ENCODE measurements at places on chromosomes 7 and 10. TPM values are rescaled to one million over a fixed set of nuclear protein-coding genes. Genes with fewer than 3 reads are reported as not detected.

- no peak for DNase-seq
Measured at GRCh38 chr7:2632733-2633537, 1.1 kb downstream of the TTYH3 start.

DNA sequence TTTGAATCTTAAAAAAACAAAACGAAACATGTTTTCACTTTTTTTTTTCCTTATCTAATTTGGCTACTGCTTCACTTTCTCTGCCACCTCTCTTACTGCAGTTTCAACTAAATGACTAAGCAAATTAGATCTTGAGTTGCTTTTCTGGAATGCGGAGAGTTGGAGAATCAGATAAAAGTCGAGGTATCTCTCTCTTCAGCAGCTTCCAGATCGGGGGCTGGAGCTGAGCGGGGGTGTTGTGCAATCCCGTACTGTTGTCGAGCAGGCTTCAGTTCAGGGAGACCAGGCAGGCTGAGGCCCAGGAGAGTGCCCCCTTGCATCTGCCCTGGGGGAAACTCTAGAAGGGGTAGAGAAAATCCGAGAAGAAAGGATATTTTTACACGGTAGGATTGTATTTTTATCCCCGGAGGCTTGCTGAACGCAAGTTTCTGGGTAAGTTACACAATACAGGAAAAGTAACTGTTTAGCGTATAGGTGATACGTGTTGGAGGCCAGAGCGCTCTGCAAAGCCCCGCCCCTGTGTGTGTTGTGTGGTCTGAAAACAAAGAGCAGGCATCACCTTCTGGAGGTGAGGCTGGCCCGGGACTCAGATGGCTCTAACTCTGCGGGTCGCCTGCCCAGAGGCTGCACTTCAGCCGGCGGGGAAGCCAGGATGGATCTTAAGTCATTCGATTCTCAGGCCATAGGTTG lies 116.6 kb downstream of the KLF6 start:
- DNase-seq, result peak; percentile 27

GRCh38 chr7:23403970-23404369 lies 66.3 kb downstream of the IGF2BP3 start:
- no peak for DNase-seq

DNA sequence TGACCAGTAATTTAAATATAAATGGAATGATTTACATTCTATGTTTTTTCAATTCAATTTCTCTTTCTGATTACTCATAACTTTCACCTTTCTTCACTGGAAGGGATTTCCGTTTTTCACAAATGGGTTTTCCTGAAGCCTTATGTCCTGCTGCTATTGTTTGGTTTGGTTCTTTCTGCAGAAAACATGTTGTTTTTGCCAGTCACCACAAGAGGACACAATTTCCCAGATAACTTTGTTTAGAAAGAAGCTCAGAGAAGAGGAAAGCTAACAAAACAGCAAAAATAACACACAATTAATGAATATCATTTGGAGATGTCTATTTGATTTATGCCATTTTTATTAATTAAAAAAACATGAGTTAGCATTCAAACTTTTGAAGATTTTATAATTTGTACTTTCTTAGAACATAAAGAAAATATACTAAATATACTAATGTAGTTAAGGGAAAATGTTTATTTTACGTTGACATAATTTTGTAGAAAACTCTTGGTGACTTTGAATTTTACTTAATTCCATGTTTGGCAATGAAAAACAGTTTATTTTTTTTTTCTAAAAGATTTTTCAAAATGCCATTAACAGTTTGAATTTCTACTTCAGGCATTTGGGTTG lies 4.6 kb upstream of the TWIST1 start:
- DNase-seq, result peak; percentile 53

GRCh38 chr7:139972029-139972428 lies 90.7 kb downstream of the PARP12 start:
- no peak for DNase-seq

DNA sequence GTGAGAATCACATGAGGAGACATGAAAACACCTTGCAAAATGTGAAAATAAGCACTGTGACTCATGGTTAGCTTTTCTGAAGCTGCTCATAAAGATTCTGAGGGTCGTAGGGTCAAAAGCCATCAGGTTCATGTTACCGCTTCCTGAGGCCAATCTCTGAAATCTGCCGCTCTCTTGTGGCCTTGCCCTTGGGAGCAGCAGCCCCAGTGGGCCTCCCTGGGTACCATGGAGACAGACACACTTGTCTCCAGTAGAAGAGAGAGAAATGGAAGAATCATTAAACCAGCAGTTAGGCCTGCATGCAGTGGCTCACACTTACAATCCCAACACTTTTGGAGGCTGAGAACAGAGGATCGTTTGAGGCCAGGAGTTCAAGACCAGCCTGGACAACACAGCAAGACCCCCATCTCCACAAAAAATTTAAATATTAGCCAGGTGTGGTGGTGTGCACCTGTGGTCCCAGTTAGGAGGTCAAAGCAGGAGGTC lies 42.8 kb downstream of the NIPSNAP2 start:
- no peak for DNase-seq

DNA sequence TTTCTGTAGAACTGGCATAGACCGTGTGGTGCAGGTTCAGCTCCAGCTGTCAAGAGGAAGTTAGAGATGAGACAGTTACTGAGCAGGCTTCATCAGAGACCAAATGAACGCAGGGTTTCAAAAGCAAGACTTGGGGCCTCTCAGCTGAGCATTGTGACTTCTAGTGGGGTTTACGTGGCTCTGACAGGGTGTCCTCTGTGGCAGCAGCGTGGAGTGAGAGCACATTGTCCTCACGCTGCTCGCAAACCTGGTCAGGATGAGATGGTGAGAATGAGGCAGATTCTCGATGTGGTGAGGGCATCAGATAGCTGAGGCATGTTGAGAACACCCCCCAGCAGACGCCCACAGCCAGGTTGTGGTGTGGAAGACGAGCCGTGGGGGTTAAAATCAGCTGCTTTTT lies 126.0 kb downstream of the DNAJB6 start:
- DNase-seq, result no peak

DNA sequence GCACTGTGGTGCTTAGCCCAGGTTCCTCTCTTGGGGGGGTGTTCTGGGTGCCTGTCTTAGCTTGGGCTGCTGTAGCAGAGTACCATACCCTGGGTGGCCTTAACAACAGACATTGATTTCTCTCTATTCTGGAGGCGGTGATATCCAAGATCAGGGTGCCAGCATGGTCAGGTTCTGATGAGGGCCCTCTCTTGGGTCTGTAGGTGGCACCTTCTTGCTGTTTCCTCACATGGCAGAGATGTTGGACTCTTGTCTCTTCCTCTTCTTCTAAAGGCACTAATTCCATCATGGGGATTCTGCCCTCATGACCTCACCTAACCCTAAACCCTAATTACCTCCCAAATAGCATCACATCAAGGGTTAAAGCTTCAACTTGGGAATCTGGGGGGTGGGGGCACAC lies 19.9 kb upstream of the CRHR2 start:
- no peak for DNase-seq

GRCh38 chr7:101673951-101674350 lies 44.9 kb upstream of the MYL10 start:
- DNase-seq, result no peak

DNA sequence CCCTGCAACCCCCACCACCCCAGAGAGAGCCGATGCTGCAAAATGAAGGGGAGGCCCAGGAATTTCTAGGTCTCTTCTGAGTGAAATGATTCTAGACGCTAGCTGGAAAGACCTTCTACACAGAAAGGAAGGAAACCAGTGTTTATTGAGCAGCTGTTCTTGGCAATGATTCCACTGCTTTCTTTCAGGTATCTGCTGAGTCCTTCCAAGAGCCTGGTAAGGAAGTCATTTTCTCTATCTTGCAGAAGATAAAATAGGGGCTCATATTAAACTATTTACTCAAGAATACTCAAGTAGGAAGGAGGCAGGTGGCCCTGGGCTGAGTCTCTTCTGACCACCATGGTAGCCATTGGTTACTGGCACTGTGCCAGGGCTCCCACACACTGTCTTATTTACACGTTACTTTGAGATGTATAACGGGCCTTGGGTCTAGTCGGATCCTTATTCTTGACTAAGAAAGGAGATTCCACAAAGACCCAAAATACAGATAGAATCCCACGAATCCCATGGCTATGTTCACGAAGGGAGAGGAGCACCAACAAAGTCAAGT lies 112.1 kb downstream of the GALNT11 start:
- no peak for DNase-seq

DNA sequence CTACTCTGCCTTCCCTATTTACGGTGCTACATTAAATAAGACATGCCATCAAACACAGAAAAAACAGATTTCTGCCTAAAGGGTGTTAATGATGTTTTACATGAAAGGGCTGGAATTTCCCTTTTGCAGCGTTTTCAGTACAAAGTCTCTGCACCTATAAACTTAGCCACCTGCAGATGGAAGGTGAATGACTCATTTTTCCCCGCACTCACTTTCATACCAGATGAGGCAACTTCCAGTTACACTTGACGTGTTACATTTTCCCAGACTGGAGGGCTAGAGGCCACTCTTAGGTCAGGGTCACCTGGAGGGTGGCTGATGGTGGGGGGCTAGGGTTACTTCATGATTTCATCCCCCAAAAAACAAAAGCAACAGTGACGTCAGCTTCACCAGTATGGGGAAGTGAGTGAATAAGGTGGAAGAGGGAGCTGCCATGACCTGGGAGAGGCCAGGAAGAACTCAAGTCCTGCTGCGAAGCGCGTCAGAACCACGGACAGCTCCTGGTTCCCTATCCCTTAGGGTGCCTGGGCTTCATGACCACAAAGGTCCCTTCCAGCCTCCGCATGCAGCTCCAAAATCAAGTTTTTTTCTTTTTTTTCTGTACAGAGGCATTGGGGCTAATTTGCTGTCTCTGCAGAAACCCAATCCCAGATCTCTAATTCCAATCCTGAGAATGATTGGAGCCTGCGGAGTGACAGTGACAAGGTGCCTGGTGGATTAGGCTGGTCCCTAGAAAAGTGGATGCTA lies 94.0 kb downstream of the ADARB2 start:
- DNase-seq, result no peak

- DNase-seq, result no peak
Measured at GRCh38 chr7:116797612-116798011, 64.8 kb upstream of the CAPZA2 start.

DNA sequence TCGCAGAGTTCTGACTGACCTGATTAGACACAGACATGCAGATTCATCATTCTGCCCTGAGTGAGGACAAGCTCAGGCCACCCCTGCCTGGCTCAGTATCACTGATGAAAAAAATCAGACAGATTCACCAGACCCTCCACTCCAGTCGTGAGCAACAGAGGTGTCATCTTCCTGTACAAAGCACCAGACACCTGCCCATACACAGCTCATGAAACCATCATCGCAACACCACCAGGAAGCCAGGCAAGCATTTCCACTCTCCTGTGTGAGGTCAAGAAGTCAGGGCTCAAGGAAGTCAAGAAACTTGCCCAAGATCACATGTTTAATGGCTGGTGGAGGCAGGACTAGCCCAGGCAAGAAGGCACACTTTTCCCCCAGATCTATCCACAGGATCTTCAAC lies 163.0 kb downstream of the CALN1 start:
- DNase-seq, result no peak

PTN gene
- total RNA-seq, result not detected

SLC16A12 gene
- total RNA-seq, result 0.10 TPM

C10orf105 gene
- not detected for total RNA-seq

HOXA1 gene
- not detected for total RNA-seq

AMPH gene
- not detected for total RNA-seq

PDCD11 gene
- total RNA-seq, result 51.4 TPM
